ENCODE measurements at places on chromosomes 3 and 15.

DNA sequence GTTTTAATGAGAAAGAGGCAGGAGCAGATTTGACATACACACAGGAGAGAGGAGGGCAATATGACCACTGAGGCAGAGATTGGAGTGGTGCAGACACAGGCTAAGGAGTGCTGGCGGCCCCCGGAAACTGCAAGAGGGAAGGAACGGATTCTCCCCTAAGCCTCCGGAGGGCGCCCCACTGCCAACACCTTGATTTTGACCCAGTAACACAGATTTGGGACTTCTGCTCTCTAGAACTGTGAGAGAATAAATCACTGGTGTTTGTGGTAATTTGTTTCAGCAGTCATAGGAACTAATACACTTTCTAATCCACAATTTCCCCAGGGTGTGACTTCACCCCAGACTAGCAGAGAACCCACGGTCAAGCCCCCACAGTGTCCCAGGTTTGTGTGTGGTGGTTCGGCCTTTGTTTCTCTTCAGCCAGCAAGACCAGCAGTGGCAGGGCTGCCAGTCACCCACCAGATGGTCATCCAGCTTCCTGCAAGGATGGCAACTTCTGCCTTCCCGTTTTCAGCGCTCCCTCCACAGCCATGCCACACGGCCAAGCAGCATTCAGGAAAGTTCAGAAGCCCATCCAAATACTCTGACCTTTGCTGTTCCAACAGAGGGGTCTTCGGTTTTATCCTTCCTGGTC is 23.6 kb upstream of the TSPAN3 start:
- no peak for DNase-seq

- no peak for DNase-seq
Measured at GRCh38 chr3:2944628-2945027, 165.5 kb downstream of the IL5RA start.

- no peak for DNase-seq
Measured at GRCh38 chr15:87628311-87628710, 628.2 kb downstream of the NTRK3 start.

- DNase-seq = peak; percentile 74
Measured at GRCh38 chr3:38651153-38651789, 1.8 kb upstream of the SCN5A start.

GRCh38 chr3:66498687-66499621 is 1.9 kb downstream of the LRIG1 start:
- DNase-seq = no peak
